Stimulated activated CD4-positive, alpha-beta T cell treated with anti-CD3 and anti-CD28 coated beads, Interleukin-4, amount 100 ng/mL, for 1 hour (primary cell): ENCODE measurements at places on chromosomes 5 and 9.

DNA sequence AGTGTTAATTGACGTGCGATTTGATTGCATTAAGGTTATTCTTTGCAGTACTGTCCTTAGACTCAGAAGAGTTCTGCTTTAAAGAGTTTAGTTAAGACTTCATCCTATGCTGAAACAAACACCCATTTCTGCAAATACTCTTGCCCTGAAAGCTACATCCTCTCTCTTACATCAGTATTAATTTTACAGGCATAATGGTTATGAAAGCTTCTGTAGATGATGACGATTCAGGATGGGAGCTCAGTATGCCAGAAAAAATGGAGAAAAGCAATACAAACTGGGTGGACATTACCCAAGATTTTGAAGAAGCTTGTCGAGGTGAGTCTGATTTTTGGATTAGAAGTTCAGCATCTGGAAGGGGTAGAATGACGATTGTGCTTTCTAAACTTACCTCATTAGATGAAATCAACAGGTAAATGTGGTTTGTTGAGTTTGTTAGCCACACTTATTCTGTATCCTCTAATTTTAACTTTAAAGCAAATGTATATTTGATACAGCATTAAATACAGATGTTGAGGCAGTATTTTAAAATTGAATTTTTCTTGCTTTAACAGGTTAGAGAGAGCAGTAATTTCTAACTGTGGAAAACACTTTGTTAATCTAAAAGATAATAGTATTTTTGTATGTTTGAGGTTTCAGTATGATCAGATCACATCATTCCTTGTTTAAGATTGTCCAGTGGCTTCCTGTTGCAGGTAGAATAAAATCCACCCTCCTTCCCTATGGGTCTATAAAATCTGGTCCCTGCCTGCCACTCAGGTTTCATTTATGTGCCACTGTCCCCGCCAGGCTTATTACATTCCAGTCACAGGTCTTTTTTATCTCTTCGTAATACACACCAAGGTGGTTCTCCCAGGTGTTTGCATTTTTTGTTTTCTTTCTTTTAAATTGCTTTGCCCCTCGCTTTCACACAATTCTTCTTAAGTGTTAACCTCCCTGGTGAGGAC is 1.3 kb downstream of the NAA35 start:
- DNase-seq: no peak

DNA sequence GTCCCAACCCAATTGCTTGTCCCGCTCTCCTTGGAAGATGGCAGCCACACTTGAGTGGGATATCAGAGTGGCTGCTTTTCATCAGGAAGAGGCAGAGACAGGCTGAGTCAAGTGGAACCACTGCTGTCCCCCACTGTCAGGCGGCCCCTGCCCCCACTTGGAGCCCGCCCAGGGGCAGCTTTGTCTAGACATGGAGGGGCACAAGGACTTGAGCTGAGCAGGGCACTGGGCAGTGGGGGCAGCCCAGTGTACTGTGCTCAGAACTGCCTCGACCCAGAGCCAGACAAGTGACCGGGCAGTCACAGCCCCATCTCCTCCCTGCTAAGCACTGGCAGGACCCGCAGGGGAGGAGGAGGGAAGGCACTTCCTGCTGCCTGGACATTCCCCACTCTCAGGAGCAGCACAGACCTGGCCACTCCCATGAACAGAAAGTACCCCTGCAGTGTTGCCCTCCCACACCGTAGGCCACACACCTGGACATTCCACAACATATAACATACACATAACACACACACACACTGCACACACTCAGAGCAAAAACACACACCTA is 91.0 kb downstream of the MRPL36 start:
- DNase-seq: no peak

GRCh38 chr5:135743181-135743580 is 91.3 kb upstream of the SLC25A48 start:
- DNase-seq: no peak

- DNase-seq: no peak
Measured at GRCh38 chr9:18129809-18130334, 344.1 kb upstream of the ADAMTSL1 start.

DNA sequence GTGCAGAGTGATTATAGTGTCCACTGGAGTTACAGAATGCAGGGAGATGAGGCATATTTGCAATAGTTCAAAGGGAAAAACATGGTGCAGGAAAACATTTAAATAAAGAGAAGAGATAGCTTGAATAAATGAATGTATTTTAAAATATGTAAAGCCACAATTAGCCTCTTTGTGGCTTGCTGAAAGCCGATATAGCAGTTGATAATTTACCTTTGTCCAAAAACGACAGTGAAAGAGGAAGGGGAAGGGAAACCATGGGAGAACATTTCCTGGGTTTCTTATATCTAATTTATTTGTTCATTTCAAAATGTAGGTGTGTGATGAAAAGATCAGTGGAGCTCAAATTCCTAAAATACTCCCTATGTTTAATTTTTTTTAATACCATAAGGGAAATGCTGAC is 156.1 kb downstream of the DENND1A start:
- DNase-seq: no peak

GRCh38 chr5:97797994-97798451 is 615.0 kb upstream of the RIOK2 start:
- no peak for DNase-seq

GRCh38 chr9:127833555-127833954 is 20.9 kb downstream of the ENG start:
- DNase-seq: no peak

DNA sequence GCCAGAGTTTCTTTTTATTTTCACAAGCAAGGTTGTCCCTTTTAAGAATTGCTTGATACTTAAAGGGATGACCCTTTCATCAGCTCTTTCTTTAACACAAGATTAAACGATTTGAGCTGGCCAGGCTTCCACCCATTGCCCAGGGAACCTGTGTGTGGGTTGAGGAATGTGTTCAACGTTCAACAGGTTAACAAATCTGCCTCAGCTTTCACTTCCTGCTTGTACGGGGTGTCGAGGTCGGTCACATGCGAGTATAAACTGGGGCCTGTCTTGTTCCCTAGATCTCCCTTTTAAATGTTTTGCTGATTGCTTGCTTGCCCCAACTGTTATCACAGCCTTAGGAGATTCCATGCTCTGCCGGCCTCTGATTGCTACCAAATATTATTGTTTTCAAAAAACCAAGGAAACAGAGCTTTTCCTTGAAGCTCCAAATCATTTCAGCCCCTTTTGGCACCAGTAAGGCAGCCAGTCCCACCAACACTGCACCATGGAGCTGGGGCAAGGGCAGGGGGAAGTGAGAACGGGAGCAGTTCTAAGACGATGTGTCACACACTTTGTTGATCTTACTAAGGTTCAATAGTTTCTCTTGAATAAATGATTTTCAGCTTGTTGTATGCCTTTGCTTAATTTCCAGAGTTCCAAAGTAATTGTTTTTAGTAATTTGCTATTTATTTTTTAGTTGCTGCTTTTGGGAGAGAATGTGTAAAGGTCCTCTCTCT is 10.7 kb upstream of the CLK4 start:
- no peak for DNase-seq

GRCh38 chr9:16656432-16657169 is 213.9 kb downstream of the BNC2 start:
- DNase-seq: no peak

GRCh38 chr9:77663754-77664153 is 15.6 kb upstream of the GNA14 start:
- DNase-seq: no peak

DNA sequence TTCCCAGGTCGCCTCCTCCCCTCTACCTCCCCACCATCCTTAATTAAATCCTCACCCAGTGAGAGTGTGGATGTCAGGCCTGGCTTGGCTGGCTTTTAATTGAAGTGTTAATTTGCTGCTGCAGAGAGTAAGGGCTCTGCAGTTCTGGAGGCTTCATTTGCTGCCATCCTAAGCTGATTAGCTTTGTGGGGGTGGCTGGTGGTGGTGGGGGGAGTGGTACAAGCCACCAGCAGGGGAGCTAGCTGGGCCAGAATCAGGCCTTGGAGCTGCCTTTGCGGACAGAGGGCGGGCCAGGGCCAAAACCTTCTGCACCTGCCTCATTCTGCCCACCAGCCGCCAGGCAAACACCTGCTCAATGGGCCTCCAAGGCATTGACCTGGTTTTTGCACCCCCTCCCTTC is 26.8 kb upstream of the TIFAB start:
- no peak for DNase-seq

- no peak for DNase-seq
Measured at GRCh38 chr5:90845723-90846554, 287.3 kb downstream of the ADGRV1 start.

- DNase-seq: no peak
Measured at GRCh38 chr5:61525512-61526206, 193.6 kb downstream of the ZSWIM6 start.
